ENCODE measurements at places on chromosomes 3 and 15.
A peak's percentile ranks its signal among the peaks of the same experiment; 100 is the strongest.

- H3K27me3 ChIP-seq = no peaks in the 10 kb centered on the region
- H3K4me3 ChIP-seq = peak overlapping the region; percentile 3
- peaks cover 12% of the 10 kb centered on the region for H3K36me3 ChIP-seq
- peaks cover 41% of the 10 kb centered on the region for H3K4me1 ChIP-seq
- H3K27ac ChIP-seq = peak overlapping the region; percentile 90
- DNase-seq = no peak
Observed at GRCh38 chr3:9781551-9781950, 10.7 kb downstream of the TADA3 start.

- H3K27me3 ChIP-seq = peaks cover 3% of the 10 kb centered on the region
- no peak overlapping the region for H3K4me3 ChIP-seq
- H3K27ac ChIP-seq = no peak overlapping the region
Observed at GRCh38 chr3:49610666-49611280, 56.5 kb downstream of the BSN start.

DNA sequence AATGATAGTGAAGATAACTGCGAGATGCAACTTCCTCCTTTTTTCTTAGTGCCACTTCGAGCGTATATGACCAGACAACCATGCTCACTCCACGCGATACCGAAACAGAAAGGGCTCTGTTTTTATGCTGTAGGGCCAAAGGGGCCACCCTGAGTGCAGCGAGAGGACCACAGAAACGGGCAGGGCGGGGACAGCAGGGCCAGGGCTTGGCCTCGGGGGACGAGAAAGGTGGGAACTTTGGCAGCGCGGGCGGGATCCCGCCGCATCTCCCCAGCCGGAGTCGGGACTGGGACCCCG is 483 bp downstream of the VPS13C start:
- no peaks in the 10 kb centered on the region for H3K27me3 ChIP-seq
- H3K36me3 ChIP-seq = peaks cover 2% of the 10 kb centered on the region
- H3K4me1 ChIP-seq = peaks cover 11% of the 10 kb centered on the region

DNA sequence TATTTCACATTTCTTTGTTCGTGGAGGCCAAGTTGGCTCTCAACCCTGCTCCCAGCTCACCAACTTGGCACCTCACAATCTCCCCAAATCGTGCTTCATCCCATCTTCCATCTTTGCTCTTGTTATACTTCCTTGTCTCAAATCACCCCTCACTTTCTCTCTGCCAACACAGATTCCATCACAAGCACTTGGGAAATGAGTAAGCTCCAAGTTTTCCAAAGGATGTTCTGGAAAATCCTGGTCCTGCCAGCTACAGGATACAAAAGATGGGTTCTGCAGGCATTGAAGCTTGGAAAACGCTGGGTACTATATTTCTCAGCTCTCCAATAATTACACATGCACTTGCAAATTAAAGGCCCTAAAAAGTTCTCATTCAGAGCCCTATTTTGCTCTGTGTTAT is 4.1 kb upstream of the TM4SF4 start:
- peaks cover 3% of the 10 kb centered on the region for H3K4me1 ChIP-seq
- H3K27me3 ChIP-seq = no peaks in the 10 kb centered on the region
- H3K36me3 ChIP-seq = no peaks in the 10 kb centered on the region
- no peak overlapping the region for H3K4me3 ChIP-seq
- no peak overlapping the region for H3K27ac ChIP-seq

- H3K27me3 ChIP-seq = no peaks in the 10 kb centered on the region
- no peak for DNase-seq
- H3K4me3 ChIP-seq = no peak overlapping the region
Observed at GRCh38 chr3:29635888-29636287, 355.0 kb downstream of the RBMS3 start.

DNA sequence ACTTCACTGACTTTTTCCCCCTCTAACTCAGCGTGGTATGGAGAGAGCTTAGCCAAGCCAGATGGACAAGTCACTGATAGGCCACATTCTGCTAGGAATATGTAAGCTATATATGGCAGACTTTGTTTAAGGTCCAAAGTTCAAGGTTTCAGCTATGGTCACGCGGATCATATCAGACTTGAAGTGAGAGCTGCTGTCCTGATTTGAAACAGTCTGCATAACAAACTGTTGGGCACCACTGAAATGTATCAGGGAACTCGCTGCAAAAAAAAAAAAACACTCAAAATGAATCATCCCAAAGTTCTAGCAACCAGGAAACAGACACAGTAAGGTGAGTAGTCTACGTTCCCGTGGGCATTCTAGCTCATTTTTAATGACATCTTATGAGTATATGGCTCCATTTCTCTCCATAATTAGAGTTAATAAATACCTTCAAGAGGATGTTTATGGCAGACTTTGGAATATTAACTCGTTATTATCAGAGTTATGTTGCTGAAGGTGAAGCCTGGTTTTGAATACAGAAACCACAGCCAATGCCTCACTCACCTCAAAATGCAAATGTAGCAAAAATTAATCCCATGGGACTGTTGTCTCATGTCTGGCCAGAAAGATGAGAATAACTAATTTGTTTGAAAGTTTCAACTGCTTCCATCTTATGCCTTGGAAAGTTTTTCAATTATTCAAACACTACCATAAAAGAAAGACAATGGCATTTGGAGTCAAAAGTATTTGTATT is 12.3 kb downstream of the DPH3 start:
- H3K27ac ChIP-seq = no peak overlapping the region
- H3K27me3 ChIP-seq = peaks cover 10% of the 10 kb centered on the region
- no peak for DNase-seq
- H3K4me3 ChIP-seq = no peak overlapping the region
- H3K4me1 ChIP-seq = peaks cover 18% of the 10 kb centered on the region
- H3K36me3 ChIP-seq = peaks cover 6% of the 10 kb centered on the region

DNA sequence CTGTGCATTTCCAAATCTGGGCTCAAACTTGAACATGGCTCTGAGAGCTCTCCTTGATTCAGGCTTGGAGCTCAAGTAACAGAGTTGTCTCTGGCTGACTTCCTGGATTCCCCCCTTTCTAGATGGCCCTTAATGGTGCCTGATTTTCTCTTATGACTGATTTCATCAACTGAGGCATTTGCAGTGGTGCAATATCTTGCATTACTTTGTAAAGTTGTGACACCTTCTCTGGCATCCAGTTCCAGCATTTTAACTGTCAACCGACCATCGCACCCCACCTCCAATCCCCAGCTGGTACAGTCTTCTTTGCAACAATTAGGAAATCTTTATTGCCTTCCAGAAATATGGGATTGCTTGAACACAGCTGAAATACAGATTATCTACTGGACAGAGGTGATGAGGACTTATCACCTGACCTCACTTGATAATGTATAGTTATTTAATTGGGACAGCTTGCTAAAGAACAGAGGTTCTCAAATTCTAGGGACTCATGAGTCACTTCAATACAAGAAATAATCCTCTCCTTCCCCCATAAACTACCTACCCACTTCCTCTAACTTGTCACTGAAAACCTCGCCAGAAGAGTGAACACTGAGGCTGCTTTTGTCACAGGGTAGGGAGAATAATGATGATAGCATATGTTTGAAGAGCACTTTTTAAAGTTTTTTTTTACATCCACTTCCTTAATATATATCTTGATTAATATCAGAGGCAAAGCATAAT is 41.8 kb downstream of the FILIP1L start:
- no peak for DNase-seq
- peak overlapping the region; percentile 24 for H3K4me3 ChIP-seq
- H3K36me3 ChIP-seq = no peaks in the 10 kb centered on the region
- peak overlapping the region; percentile 17 for H3K27ac ChIP-seq
- peaks cover 29% of the 10 kb centered on the region for H3K4me1 ChIP-seq

DNA sequence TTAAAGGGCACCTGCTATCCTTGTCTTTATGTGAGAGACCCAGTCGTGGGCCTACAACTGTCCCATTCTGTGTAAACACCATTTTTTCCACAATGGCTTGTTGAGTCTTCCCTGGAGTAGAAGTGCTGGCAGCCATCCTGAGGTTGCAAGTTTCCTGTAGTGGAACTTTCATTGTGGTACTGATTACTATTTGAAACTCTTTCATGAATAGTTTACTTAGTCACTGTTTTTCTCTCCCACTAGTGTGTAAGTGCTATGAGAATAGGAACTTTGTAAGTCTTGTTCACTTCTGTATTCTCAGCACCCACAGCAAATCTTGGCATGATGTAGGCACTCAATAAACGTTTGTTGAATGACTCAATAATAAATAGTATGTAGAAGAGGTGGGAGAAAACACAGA is 48.6 kb downstream of the RARB start:
- no peak for DNase-seq
- peaks cover 1% of the 10 kb centered on the region for H3K27me3 ChIP-seq
- H3K27ac ChIP-seq = no peak overlapping the region
- H3K4me3 ChIP-seq = no peak overlapping the region

- H3K4me1 ChIP-seq = no peaks in the 10 kb centered on the region
- H3K4me3 ChIP-seq = no peak overlapping the region
- H3K27me3 ChIP-seq = no peaks in the 10 kb centered on the region
Observed at GRCh38 chr3:36124118-36124796, 256.0 kb upstream of the STAC start.

DNA sequence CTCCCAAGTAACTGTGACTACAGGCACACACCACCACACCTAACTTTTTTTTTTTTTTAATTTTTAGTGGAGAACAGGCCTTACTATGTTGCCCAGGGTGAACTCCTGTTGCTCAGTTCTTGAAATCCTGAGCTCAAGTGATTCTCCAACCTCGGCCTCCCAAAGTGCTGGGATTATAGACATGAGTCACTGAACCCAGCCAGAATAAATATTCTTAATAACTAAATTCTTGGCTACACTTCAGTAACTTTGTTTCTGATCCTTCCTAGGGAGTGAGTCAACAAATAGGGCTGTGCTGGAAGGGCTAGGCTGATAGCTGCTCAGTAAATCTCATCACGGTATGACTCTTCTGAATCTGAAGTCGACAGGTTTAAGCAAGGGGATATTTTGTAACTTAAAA is 56.6 kb downstream of the P3H2 start:
- no peaks in the 10 kb centered on the region for H3K36me3 ChIP-seq
- H3K27me3 ChIP-seq = no peaks in the 10 kb centered on the region
- DNase-seq = no peak
- no peak overlapping the region for H3K4me3 ChIP-seq
- H3K4me1 ChIP-seq = no peaks in the 10 kb centered on the region

All from memory B cell (primary cell).